AG04449 (cell line): ENCODE measurements at places on chromosomes 16 and 17.

DNA sequence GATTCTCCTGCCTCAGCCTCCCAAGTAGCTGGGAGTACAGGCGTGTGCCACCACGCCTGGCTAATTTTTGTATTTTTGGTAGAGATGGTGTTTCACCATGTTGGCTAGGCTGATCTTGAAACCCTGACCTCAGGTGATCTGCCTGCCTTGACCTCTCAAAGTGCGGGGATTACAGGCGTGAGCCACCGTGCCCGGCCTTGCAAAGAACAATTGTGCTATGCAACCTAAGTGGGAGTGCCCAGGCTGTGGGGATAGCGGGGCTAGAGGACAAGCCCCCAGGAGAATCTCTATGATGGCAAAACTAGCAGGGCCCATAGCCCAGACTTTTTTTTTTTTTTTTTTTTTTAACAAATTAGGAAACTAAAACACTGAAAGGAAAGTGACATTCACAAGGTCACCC is 2.0 kb upstream of the GPR179 start:
- DNase-seq: no peak

DNA sequence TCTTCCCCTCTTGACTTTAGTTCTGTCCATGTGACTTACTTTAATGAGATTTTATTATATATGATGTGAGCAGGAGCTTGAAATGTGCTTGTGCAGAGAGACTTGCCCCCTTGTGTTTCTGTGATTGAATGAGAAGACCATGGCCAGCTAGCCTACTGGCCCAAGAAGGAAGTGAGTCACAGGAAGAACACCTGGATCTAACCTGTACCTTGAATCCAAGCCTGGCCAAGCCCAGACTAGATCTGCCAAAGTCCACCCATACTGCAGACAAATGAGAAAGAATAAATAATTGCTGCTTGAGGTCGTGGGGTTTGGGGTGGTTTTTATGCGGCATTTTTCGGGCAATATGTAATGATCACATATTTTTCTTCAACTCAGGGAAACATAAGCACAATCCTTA is 9.6 kb downstream of the ABCA10 start:
- no peak for DNase-seq

GRCh38 chr17:68302066-68302564 is 10.8 kb downstream of the ARSG start:
- no peak for DNase-seq

- DNase-seq: no peak
Measured at GRCh38 chr16:68227183-68227793, 8.6 kb downstream of the ESRP2 start.

DNA sequence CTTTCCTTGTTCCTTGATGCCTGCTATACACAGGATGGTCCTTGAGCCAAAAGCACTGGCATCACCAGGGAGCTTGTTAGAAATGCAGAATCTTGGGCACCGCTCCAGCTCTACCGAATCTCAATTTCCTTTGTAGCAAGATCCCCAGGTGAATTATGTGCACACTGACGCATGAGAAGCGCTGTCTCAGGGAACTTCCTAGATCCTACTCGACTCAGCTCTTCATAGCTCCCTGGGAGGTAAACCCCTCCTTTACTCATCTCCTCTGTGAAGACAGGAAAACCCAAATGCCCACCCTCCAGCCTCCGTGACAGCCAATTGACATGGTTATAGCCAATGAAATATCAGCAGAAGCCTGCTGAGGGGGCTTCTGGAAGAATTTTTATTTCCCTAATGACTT is 4.1 kb downstream of the USP31 start:
- no peak for DNase-seq

GRCh38 chr17:17181666-17182597 is 24.2 kb downstream of the PLD6 start:
- no peak for DNase-seq

GRCh38 chr17:54694287-54694887 is 206.3 kb upstream of the TOM1L1 start:
- DNase-seq: no peak

- no peak for DNase-seq
Measured at GRCh38 chr17:83196366-83196765, 117.0 kb downstream of the METRNL start.

DNA sequence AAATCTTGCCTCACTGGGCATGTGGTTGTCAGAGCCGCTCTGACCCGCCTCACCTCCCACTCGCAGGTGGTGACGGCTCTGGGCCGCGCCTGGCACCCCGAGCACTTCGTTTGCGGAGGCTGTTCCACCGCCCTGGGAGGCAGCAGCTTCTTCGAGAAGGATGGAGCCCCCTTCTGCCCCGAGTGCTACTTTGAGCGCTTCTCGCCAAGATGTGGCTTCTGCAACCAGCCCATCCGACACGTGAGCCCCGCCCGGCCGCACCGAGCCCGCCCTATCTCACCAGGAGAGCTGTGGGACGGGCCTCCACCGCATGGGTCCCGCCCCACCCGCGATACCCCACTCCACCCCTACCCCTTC is 4.0 kb downstream of the TGFB1I1 start:
- no peak for DNase-seq
